ENCODE measurements at places on chromosomes 1 and 21.

DNA sequence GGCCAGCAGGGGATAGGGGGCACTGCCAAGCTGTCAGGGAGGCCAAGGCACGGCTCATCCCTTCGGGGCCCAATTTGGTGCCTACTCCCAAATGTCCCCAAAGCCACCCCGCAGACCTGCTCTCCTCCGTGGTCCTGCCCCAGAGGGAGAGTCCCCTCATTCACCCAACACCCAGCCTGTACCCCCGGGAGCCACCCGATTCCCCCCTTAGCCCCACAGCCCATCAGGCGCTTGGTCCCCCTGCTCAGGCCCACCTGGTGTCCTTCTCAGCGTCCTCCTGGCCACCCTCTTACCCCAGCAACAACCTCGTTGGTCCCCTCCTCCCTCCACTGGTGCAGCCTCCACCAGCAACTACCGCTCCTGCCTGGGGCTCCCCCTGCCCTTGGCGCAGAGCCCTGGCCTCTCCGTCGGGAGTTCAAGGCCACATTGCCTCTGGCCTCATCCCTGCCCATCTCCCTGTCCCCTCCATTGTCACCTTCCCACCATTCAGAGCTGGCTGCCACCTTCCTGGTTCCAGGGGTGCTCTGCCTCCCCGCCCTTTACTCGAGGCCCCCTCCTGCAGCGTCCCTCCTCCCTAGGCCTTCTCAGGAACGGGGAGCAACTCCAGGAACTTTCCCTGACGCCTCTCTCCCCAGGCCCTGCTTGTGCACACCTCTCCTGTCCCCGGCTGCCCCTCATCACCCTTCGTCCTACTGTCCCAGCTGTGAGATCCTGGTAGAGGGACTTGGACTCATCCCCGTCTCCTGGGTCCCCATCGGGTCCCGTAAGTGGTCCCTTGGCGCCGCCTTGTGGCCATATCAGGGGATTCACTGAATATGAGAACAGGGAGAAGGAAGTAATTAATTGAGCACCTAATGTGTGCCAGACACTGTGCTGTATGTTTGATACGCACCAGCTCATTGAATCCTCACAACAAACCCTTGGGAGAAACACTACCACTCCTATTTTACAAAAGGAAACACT, 73.9 kb downstream of the RAP1GAP start:
- no peak for DNase-seq

GRCh38 chr1:29550119-29550841, 314.0 kb downstream of the PTPRU start:
- DNase-seq: no peak

DNA sequence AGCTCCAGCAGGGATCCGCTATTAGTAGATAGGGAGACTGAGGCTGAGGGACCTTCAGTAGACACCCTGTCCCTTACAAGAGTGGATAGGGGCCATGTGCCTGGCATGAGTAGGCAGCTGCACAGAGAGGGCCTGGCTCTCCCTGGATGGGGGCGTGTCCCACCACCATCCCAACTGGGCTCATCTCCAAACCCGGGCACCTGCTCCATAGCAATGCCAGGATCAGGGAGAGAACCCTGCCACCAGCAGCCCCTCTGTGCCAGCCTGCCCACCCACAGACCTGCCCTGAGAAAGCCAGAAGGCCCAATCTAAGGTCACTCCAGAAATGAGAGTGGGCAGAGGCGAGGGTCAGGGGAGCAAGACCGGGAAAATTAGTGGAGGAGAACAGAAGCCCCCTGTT, 121.3 kb downstream of the GRIK3 start:
- DNase-seq: peak; percentile 62

- DNase-seq: no peak
Observed at GRCh38 chr21:24289539-24289938, 1317.7 kb downstream of the MRPL39 start.

- no peak for DNase-seq
Observed at GRCh38 chr1:41285818-41286217, 43.7 kb upstream of the SCMH1 start.

- peak; percentile 100 for DNase-seq
Observed at GRCh38 chr1:41390166-41390565, 28.9 kb downstream of the FOXO6 start.

DNA sequence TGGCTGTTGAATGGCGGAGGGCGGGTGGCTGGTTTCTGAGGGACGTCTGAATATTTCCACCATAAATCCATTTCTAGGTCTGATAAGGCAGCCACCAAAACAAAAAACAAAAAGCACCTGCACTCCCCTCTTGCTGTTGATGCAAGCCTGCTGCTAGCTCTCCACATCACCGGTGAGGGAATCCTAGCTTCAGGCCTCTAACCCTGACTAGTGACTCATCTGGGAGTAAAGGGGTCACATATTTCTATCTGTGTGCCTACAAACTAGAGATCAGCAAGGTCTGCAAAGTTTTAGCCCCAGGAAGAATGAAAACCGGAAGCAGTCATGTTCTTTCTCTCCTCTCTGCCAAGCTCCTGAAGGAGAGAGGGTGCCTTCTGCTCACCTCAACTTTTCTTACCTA, 10.3 kb upstream of the ERMAP start:
- no peak for DNase-seq

DNA sequence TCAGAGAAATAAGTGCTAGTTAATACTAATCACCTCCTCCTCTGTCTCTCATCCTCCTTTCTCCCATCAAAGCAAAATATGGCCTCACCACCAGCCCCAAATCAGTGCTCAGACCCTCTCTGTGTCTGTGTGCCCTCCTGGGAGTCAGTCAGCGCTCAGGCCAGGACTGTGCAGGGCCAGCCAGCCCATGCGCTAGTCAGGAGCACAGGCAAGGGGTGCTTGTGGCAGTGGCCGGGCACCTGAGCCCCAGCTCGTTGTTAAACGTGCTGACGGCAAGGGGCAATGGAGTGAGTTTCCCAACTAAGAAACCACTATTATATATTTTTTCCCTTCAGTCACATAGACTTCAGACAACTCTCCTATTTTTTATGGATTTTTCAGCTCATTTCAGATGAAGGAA, 19.2 kb upstream of the PGD start:
- no peak for DNase-seq

DNA sequence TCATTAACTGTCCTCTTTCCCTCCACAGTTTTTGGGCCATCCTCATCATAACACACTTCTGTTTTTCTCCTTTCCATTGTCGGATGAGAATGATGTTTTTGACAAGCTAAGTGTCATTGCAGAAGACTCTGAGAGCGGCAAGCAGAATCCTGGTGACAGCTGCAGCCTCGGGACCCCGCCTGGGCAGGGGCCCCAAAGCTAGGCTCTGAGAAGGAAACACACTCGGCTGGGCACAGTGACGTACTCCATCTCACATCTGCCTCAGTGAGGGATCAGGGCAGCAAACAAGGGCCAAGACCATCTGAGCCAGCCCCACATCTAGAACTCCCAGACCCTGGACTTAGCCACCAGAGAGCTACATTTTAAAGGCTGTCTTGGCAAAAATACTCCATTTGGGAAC, 28.6 kb upstream of the IFNAR1 start:
- DNase-seq: no peak

DNA sequence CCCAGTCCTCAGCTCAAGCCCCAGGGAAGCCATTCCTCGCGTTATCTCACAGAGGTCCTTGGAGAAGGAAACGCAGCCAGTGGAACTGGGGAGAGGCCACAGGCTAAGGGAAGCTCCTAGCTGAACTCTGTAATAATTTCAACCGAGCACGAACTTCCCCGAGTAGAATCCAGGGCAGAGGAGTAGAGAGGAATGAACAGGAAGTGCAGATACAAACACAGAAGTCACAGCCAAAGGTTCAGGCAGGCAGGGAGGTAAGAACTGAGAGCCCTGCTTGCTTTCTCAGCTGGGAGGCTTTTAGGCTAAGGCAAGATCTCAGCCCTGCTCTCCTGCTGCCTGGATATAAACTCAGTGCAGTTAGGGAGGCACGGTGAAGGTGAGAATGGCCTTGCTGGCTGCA, 23.7 kb downstream of the WARS2 start:
- no peak for DNase-seq

DNA sequence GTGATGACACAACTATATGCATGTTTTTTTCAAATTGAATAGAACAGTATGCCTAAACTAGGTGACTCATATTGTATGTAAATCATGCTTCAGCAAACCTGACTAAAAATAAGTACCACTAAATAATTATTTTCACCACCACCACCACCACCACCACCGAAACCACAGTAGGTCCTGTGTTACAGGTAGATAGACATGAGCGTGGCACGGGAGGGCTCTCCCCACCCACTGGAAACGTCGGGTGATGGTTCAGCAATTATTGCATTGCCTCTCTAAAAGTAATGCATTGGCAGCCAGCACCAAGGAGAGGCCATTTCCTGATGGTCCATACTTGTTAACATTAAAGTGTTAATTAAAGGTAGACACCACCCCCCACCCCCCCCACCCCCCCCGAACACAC, 297.0 kb upstream of the NCAM2 start:
- no peak for DNase-seq

DNA sequence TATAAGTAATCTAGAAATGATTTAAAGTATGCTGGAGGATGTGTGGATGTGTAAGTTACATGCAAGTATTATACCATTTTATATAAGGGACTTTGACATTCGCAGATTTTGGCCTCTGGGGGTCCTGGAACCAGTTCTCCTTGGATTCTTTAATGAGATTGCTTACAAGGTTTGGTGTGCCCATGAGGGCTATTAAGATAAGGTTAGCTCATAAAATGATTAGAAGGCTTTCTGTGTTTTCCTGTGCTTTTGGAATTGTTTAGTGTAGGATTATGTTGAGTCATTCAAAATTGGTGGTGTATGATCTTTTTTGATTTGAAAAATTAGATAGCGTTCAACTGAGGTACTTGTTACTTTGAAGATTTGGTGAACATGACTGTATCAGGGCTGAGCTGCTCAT, 5.6 kb downstream of the USP25 start:
- DNase-seq: no peak

GRCh38 chr1:1250786-1251284, 4.3 kb upstream of the C1QTNF12 start:
- no peak for DNase-seq

GRCh38 chr1:228339059-228339704, 67.5 kb downstream of the TRIM11 start:
- no peak for DNase-seq

DNA sequence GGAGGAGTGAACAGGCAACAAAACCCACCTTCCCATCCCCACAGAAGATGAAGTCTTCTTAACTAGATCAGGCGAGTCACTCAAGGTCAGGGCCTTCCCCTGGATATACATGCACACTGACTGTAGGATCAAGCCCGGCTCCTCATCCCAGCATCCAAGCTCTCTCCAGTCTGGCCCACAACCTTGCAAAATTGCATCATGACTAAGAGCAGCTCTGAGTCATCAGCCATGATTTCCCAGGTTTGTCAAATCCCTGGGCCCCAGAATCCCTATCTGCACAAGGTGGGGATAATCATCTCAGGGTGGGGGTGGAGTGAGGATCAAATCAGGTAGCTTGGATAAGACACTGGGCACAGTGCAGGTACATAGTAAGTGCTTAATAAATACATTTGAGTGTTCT, 199.3 kb upstream of the GRIK3 start:
- no peak for DNase-seq

GRCh38 chr1:61450454-61450853, 274.5 kb downstream of the TM2D1 start:
- DNase-seq: no peak
